Kidney (tissue), 22 donors: ENCODE measurements at places on chromosomes 13 and 19. TPM values are rescaled to one million over a fixed set of nuclear protein-coding genes. Genes with fewer than 3 reads are reported as not detected.

The ZNF667 gene
- 2.9 TPM for polyA plus RNA-seq

The ZNF274 gene
- polyA plus RNA-seq = 10.9 TPM

The PRSS57 gene
- polyA plus RNA-seq = not detected

The CCNA1 gene
- 0.54 TPM for polyA plus RNA-seq

The ZNF433 gene
- 10.5 TPM for polyA plus RNA-seq

The FXYD7 gene
- polyA plus RNA-seq = not detected

The KIR2DL4 gene
- polyA plus RNA-seq = not detected

The POLR1D gene
- polyA plus RNA-seq = 124 TPM

The ELANE gene
- polyA plus RNA-seq = not detected

The ZNF549 gene
- polyA plus RNA-seq = 2.4 TPM

The NLRP11 gene
- polyA plus RNA-seq = not detected

The ZSCAN5A gene
- polyA plus RNA-seq = 11.9 TPM

The C19orf85 gene
- not detected for polyA plus RNA-seq

The FSD1 gene
- polyA plus RNA-seq = 1.1 TPM

The PEAK3 gene
- not detected for polyA plus RNA-seq

The APOC4 gene
- polyA plus RNA-seq = not detected

The TBCB gene
- polyA plus RNA-seq = 242 TPM

The RFPL4A gene
- not detected for polyA plus RNA-seq

The DOCK6 gene
- polyA plus RNA-seq = 45.8 TPM

The ADGRE3 gene
- not detected for polyA plus RNA-seq

The IGFL1 gene
- polyA plus RNA-seq = not detected

The PSG1 gene
- not detected for polyA plus RNA-seq

The NRTN gene
- 5.8 TPM for polyA plus RNA-seq

The CPB2 gene
- not detected for polyA plus RNA-seq

The C2CD4C gene
- polyA plus RNA-seq = 0.99 TPM

The LILRA1 gene
- 0.43 TPM for polyA plus RNA-seq

The SELENOV gene
- not detected for polyA plus RNA-seq

The FBXO46 gene
- 6.5 TPM for polyA plus RNA-seq

The FOSB gene
- 0.73 TPM for polyA plus RNA-seq

The SHD gene
- polyA plus RNA-seq = not detected

The TMPRSS9 gene
- polyA plus RNA-seq = not detected

The C5AR2 gene
- 3.0 TPM for polyA plus RNA-seq

The MUC16 gene
- not detected for polyA plus RNA-seq

The DNASE2 gene
- 50.9 TPM for polyA plus RNA-seq

The CHERP gene
- 14.6 TPM for polyA plus RNA-seq

The CYP2S1 gene
- polyA plus RNA-seq = 0.97 TPM

The PCDH8 gene
- not detected for polyA plus RNA-seq

The CAMSAP3 gene
- 19.3 TPM for polyA plus RNA-seq
